ENCODE measurements at places on chromosomes 12 and 14.

- DNase-seq: no peak
Measured at GRCh38 chr14:26023967-26024366, 573.9 kb downstream of the NOVA1 start.

GRCh38 chr12:99334285-99335056 lies 313.1 kb upstream of the GARIN6 start:
- no peak for DNase-seq

DNA sequence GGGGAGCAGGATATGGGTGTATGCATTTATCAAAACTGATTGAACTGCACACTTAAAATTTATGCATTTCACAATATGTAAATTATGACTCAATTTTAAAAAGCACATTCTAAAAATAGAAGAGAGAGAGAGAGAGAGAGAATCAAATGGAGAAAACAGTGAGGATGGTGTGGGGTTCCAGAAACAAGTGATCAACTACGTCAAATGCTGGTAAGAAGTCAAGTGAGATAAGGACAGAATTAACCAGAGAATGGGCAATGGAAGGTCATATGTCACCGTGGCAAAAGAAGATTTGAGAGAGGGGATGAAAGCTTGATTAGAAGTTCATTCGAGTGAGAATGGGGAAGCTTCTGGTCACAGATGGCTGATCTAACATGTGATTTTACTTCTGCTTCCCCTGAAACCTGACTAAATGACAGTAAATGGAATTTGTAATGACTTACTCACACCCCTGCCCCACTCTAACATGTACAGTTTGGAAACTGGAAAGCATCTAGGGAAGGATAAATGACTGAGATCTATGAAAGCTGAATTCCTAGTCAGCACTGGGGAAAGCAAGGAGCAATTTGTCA lies 276.5 kb upstream of the AMIGO2 start:
- DNase-seq: no peak

GRCh38 chr14:51674294-51675002 lies 22.7 kb downstream of the FRMD6 start:
- no peak for DNase-seq

Data from renal pelvis (tissue), 12 donors.